ENCODE measurements at places on chromosomes 12 and 14. TPM values are rescaled to one million over a fixed set of nuclear protein-coding genes. Genes with fewer than 3 reads are reported as not detected.

DNA sequence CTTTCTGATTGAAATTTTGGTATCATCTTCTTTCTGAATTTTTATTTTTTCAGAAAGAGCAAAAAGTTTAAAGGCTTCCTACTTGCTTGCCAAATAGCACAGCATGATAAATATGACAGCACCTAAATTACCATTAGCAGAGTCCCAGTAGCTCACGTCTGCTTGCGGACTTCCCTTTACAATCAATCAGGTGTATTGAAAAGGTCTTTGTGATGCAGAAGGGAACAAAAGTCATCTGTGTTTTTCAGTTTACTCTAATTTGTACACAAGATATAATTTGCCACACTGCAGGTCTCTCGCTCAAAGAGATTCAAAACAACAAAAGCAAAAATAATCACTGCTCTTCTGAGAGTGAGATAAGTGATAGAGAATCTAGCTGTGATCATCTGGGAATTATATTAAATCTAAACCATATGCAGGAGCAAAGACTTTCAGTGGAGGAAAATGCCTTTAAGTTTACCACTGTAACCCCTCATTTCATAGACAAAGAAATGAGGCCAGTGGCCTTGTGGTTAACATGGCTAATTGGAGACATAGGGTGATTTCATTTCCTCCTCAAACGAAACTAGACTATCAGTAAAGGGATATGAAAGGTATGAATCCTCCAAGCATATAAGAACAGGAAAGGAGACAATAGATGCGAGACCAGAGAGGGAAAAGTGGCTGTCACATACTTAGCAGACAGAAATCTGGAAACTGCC is 240.8 kb upstream of the TMPO start:
- DNase-seq, result no peak

DNA sequence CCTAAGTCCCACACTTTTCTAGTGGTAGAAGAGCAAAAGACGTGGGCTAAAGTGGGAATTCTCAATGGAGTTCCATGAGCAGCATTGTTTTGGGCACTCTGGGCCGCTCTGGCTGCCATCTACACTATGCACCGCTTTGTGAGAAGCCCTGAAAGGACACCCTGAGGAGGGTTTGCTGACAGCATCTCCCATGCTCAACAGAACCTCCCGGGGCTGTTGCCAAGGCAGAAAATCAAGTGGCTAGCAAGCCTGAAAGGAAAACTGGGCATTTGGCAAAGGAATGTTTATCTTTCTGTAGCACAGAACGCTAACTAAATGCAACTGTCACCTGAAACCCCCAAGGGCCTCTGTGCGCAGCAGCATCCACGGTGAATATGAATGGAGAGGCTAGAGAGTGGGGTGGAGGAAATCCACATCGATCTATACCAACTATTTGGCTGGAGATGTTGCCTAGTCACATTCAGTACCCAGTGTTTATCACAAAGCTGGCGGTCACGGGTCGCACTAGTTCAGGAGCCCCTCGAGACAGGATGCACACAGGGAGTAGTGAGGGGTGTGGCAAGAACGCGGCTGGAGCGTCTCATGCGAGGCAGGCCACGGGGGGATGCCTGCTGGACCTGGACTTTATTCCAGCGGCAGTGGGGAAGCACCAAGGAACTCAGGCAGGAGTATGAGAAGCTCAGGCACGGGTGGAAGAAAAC is 14.2 kb downstream of the APPL2 start:
- DNase-seq, result no peak

GRCh38 chr14:44154874-44155273 is 352.2 kb downstream of the FSCB start:
- DNase-seq, result no peak

- DNase-seq, result no peak
Observed at GRCh38 chr12:75882421-75882820, 149.2 kb downstream of the PHLDA1 start.

DNA sequence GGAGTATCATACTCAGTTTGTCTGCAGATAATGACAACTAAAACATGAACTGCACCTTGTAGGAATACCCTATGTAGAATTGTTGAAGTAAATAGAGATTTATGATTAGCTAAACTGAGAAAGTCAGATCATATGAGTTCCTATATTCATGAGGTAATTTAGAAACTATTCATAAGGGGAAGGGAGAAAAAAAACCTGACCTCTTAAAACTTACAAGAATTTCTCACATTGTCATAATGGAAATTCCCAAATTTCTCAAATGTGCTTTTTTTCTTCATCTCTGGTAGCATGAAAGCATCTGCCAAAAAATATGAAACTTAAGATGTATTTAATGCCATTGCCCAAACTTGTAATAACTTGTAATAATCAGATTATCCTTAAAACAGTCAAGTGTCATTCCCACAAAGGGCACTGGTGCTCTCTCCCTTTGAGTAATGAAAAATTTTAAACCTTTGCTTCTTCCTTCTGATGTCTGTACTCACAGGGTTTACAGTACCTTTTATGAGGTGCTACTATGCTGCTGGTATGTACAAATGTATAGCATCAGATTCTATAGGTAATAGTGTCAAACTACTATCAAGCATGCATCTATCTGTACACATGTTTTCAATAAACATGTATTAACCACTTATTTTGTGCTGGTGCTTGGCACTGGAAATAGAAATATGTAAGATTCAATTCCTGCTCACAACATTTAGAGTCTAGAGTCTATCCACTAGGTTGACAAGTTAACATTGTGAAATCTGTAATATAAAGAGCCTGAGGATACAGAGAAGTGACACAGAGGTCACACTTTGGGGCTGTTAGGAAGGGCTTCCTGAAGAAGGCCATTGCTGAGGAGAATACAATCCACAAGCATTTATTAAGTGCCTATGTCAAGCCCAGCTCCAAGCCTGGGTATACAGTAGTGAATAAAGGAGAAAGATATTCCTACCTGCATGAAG is 17.4 kb upstream of the DRAM1 start:
- no peak for DNase-seq

DNA sequence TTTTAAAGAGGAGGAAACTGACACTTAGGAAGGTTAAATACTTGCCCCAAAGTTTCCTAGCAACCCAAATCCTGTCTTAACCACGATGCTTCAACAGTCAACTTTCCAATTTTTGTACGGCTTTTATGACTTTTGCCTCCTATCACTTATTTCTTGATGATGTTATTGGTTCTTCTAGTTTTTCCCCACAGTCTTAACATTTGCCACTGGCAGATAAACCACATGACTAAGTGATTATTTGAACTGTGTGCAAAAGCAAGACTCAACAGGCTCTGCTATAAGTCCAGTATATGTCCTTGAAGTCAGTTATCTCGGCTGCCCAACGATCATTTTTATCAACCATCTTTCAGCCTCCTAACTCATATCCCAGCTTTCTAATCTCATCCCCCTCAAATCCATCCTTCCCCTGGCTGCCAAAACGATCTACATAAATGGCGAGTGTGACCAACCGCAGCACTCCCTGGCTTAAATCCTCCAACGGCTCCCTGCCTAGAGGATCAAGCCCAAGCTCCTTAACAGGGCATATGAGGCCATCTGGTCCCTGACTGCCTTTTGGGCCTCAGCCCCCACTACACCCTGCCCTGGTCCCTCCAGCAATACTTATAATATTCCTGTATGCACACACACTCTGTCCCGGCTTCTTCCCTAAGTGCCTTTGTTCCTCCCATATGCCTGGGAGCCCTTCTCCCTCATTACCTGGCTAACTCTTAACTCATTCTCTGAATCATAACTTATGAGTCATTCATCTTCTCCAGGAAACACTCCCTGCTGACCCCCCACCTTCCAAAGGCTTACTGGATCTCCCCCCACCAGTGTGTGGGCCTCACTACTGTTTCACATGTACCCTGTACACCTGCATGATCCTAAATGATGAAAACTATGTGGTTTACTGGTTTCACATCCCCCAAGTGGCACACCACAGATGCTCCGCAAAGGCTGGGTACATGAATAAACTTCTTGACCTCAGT is 8.8 kb downstream of the VPS37B start:
- peak; percentile 81 for DNase-seq

GRCh38 chr14:30559638-30560091 is 707 bp downstream of the G2E3 start:
- DNase-seq, result peak; percentile 74

DNA sequence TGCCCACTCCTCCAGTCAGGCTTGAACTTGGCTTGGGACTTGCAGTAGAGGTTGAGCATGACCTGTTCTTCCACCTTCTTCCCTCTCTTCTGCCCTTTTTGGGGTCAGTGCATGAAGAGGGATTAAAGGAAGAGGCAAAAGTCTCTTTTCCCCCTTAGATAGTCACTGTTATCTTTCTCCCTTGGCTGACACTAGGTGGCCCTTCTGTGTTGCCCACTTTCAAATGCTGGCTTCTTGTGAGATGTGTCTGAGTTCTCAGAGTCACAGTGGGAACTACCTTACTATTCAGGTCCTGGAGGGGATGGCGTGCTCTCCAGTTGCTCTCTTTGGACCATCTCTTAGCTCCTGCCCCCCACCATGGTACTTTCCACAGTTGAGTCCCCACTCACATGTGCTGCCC is 73.6 kb downstream of the GPR65 start:
- DNase-seq, result no peak

GRCh38 chr12:65434737-65435136 is 156.3 kb downstream of the MSRB3 start:
- DNase-seq, result no peak

GRCh38 chr12:9248435-9248834 is 40.2 kb upstream of the PZP start:
- DNase-seq, result no peak

DNA sequence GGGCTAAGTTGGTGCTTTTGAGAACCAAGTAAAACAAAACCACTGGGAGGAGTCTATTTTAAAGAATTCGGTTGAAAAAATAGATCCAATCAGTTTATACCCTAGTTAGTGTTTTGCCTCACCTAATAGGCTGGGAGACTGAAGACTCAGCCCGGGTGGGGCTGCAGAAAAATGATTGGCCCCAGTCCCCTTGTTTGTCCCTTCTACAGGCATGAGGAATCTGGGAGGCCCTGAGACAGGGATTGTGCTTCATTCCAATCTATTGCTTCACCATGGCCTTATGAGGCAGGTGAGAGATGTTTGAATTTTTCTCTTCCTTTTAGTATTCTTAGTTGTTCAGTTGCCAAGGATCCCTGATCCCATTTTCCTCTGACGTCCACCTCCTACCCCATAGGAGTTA is 1.8 kb upstream of the RAB5B start:
- DNase-seq, result no peak

CCDC177 gene
- 0.05 TPM for total RNA-seq
